ENCODE measurements at places on chromosomes 5 and 9.

GRCh38 chr5:118554981-118555380 is 433.4 kb downstream of the DTWD2 start:
- no peak for DNase-seq

GRCh38 chr5:129382921-129383672 is 77.0 kb upstream of the ADAMTS19 start:
- DNase-seq = no peak

- no peak for DNase-seq
Observed at GRCh38 chr5:79772651-79773050, 83.0 kb downstream of the CMYA5 start.

DNA sequence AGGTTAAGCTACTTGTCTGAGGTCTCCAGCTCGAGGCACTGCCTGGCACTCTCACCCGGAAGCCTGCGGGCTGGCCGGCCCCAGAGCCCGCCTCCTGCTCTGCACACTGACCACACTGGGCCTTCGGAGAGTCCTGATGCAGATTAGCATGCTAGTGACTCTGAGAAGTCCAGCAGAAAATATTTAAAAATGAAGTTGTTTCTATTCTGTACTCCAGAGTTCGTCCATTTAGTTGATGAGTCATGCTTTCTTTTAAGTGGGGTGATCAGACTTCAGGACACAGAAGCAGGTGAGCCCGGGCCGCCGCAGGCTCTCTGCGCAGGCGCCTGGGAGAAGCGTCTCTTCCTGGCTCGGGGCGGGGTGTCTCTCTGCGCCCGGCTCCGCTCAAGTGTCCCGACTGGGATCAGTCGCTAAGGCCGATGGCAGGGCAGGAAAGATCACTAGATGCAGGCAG is 32.5 kb downstream of the FAM240B start:
- DNase-seq = no peak

- DNase-seq = no peak
Observed at GRCh38 chr5:137923856-137924255, 34.6 kb downstream of the PKD2L2 start.

DNA sequence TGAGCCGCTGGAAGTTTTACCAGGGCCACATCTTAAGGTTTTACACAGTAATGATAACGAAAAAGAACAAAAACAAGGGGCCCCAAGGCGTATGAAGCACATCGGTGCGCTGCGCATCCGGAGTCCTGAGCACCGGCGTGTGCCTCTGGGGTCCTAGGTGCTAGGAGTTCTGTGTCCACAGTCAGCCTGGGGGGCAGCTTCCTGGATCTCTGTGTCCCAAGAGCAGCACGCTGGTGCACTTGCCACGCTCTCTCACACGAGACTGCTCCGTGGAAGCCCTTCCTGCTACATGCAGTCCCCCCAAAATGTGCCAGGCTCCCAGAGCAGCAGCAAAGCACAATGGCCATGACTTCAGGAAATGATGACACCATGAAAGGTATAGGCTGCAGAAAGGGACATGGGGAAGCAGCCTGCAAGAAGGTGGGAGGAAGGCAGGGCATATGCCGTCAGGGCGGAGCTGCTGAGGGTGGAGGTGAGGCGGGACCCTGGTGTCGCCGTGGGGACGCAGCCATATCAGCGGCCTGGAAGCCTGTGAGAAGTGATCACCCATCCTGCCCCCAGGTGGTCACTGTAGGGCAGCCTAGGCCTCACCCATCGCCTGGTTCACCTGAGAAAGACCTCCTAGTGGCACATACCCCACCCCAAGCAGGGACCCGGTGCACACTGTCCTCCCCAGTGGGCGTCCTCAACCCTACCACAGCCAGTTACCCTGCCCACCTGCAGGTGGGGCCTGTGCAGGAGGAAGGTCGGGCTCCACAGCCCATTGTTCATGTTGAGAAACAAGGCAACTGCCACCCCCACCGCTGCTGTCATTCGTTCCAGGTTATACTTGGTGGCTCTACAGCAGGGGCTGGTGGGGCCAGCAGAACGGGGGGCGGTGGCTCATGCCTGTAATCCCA is 23.6 kb upstream of the SLC6A3 start:
- no peak for DNase-seq

GRCh38 chr9:37925786-37926736 is 22.1 kb upstream of the SLC25A51 start:
- DNase-seq = no peak

- no peak for DNase-seq
Observed at GRCh38 chr5:135367076-135367475, 32.0 kb downstream of the MACROH2A1 start.

DNA sequence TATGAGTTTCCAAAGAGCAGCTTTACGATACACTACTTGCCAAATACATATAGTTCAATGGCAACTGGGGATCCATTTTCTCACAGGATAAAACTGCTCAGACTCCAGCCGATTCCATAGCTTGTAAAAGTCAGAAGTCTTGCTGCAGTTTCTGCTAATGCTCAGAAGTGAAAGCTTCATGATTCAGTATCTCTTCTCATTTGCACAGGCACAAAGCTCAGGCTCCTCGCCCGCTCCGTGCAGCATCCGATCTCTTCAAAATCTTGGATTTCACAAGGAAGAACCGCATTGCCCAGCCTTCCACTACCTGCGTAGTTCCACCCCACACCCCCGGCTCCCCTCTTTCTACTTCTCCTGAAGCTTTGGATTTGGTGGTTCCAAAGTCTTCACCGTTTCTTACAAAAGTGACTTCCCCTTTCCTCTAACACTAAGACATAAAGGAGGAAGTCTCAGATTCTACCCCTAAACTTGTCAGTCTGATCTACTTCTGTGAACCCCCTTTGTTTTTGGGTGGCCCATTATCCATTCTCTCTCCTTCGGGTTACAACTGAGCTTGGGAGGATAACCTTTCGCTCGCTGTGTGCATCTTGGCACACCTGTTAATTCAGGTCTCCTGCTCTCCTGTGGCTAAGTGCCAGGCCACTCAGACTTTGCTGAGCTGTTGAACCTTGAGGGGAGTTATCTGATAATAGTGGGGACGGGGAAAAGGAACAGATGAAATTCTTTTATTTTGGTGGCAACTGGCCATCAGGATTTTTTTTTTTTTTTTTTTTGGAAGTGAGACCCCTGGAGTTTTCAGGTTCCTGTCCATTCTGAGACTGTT is 194.1 kb downstream of the GNA14 start:
- DNase-seq = peak; percentile 78

GRCh38 chr5:52725808-52726207 is 61.9 kb upstream of the ITGA1 start:
- DNase-seq = no peak

DNA sequence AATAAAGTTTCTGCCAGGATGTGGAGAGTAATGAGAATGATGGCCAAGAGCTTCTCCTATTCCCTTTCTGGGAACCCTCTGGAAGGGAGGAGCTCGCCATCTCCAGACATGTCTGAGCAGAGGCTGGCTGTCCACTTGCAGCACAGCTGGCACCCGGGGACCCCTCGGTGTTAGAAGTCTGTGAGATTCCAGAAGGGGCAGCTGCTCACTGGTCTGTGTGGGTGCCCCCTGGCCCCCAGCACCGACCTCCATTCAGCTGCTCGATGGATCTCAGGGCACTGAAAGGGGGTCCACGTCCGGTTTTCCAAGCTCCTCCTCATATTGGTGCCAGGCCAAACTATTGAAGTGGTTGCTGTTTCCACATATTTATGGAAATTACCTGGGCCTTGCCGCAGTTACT is 3.6 kb upstream of the FAM163B start:
- no peak for DNase-seq

GRCh38 chr9:131773911-131774379 is 34.1 kb upstream of the RAPGEF1 start:
- DNase-seq = peak; percentile 47

GRCh38 chr5:161847447-161847846 is 473 bp upstream of the GABRA1 start:
- DNase-seq = no peak

DNA sequence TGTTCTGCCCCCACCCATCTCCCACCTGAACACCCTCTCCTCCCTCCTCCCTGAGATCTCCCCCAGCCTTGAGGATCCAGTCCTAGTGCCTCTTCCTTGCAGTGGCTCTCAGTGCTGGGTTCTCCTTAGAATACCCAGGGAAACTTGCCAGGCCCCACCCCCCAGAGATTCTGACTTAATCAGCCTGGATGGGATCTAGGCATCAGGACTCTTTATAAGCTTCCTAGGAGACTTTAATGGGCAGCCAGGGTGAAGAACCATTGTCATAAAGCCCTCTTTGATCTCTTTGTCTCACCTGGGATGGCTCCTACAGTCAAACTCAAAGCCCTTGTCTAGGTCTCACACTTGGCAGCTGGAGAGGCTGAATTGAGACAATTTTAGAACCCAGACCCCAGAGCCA is 8.6 kb upstream of the GLIS3 start:
- no peak for DNase-seq

GRCh38 chr9:111728617-111729366 is 65.9 kb downstream of the SHOC1 start:
- DNase-seq = no peak

DNA sequence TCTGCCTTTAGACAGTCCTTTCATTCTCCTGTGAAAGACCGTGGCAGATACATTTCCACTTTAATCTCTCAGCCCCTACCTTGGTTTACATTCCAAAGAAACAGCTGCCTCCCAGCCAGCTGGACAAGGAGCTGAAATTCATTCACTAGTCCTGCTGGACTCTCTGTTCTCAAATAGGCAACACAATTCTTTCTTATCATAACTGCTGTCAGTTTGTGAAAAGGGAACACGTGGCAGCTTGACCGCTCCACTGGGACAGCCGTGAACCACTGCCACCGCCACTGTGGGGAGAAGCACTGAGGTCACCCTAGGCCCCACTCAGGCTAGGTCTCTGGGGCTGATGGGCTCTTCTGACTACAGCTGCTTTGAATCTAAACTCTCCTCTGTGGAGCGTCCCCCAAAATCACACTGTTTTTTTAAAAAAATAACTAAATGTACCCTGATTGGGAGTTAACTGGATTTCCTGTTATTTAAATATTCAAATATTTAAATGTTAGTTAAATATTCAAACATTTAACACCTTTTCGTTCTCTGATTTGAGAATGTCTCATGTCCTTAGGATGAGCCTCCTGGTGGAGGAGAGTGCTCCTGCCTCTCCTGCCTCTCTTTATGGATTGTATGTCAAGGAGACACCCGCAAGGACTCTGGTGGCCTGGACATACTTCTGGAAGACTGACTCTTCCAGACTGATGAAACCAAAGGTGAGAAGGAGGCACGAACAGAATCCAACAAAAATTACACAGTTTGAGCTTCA is 120.1 kb downstream of the BOD1 start:
- no peak for DNase-seq

DNA sequence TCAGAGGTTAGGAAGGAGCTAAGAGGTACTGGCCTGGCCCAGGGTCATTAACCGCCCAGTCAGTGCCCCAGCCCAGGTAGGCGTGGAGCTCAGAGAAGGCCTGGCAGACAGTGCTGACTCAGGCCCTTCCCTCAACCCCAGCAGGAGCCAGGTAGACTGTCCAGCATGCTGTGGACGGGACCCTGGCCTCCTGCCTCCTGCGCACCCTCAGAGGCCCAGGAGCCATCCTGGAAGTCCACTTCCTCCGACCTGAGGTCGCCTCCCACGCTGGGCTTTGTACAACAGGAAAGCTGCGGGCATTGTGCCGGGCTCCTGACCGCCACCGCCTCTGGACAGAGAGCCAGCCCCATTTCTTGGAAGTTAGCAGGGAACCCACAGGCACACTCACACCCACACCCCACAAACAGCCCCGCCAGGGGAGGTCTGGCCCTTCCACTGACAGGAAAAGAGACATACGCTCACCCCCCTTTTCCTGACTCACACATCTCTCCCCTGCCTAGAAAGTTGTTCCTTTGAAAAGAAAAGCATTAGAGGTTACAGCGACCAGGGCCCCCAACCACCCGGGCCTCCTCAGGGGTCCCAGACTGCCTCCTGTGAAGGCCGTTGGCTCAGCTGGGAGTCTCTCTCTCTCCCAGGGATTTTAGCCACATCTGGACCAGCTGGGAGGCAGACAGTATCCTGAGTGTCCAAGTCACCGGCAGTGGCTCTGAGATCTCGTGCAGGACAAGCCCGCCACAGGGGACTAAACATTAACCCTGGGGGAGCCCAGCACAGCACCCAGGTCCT is 7.7 kb downstream of the RALGDS start:
- no peak for DNase-seq

GRCh38 chr5:106510321-106510720 is 1160.4 kb downstream of the EFNA5 start:
- DNase-seq = no peak

DNA sequence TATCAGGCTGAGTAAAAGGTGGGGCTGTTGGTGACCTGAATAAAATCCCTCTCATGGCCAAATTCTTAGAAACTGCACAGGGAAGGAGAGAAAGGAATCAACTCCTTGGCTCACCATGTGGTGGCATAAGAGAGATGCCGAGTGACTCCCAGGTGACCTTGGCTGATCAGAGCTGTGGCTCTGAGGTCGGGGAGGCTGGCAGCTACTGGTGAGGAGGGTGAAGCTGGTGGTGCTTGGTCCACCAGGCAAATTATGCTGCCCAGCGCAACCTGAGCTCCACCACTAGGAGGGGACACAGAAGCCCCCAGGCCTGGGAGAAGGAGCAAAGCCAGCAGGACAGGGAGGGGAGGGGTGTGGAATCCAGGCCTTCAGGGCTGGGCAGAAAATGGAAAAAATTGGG is 111.2 kb upstream of the IL12B start:
- DNase-seq = no peak

DNA sequence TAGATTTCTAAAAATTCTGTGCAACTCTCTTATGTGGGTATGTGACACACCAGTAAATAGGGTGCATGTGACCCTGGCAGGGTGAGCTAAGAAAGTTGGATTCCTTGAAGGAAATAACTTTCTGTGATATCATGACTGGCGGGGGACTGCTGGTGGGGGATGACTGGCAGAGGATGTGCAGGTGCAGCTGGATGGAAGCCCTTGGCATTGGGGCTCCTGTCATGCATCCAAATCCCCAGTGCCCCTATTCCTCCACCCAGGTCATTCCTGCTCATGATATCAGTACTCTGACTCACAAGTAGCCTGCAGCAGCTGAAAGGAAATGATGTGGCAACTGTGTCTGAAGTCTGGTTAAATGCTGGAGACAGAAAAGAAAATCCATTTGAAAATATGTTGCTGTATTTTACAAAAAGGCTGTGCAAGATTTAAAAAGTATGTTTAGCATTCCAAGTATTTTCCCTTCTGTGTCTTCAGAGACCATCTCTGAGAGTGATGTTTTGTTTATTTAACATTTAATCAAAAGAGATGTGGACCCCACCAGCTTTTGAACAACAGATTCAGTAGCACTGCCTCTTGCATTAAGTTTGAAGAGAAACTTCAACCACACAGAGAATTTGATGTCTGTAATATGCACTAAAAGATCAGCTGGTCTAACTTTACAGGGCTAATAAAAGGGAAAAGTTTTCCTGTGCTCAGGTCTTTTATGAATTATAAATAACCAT is 17.9 kb upstream of the ZSWIM6 start:
- no peak for DNase-seq

- no peak for DNase-seq
Observed at GRCh38 chr5:23332650-23333251, 174.7 kb upstream of the PRDM9 start.

GRCh38 chr5:96481009-96481786 is 48.1 kb upstream of the PCSK1 start:
- no peak for DNase-seq

Data from KBM-7 (cell line).